ENCODE measurements at places on chromosomes 16 and 17. TPM values are rescaled to one million over a fixed set of nuclear protein-coding genes. Genes with fewer than 3 reads are reported as not detected.

The RNF227 gene
- total RNA-seq, result 1.1 TPM

The C16orf54 gene
- total RNA-seq, result 1.1 TPM

The OR4D1 gene
- not detected for total RNA-seq

The ZG16B gene
- total RNA-seq, result not detected

The WNT3 gene
- total RNA-seq, result 0.32 TPM

The KRT33A gene
- total RNA-seq, result not detected

The PRAC2 gene
- not detected for total RNA-seq

The RRN3 gene
- 21.5 TPM for total RNA-seq

The HBA2 gene
- total RNA-seq, result 2,679 TPM

The ABCA10 gene
- 11.2 TPM for total RNA-seq

The ENGASE gene
- total RNA-seq, result 18.2 TPM

The CRISPLD2 gene
- total RNA-seq, result 259 TPM

The FOXJ1 gene
- total RNA-seq, result not detected

The OMG gene
- total RNA-seq, result 2.1 TPM

The TRAPPC1 gene
- 53.7 TPM for total RNA-seq

The P2RX5 gene
- 0.93 TPM for total RNA-seq

The TP53TG3 gene
- not detected for total RNA-seq

The TLCD1 gene
- 3.1 TPM for total RNA-seq

The TPSG1 gene
- 1.3 TPM for total RNA-seq

The MYH1 gene
- not detected for total RNA-seq

The SSTR5 gene
- total RNA-seq, result not detected
